COR-L47 (cell line): ENCODE measurements at places on chromosomes 4 and X.

DNA sequence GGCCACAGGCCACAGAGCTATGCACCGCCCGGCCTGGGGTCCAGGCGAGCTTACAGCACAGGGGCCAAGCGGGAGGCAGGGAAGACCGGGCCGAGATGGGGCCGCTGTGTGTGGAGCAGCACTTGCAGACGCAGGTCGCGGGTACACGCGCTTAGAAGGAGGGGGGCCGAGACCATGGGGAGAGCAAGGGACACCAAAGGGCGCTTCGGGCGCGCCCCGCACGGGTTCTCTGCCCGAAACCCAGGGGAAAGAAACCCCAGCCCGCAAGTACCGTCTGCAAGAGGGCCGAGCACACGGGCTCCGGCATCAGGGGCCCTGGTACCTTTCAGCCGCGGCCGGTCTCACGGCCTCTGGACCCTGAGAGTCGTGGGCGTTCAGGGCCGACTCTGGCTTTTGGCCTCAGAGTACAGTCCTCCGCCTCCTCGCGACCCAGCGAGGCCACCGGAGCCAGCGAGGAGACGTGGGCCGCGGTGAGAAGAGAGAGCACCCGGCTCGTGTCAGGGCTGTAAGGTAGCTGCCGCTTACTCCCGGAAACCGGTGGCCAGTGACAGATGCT is 342 bp downstream of the EOLA2 start:
- DNase-seq: no peak

DNA sequence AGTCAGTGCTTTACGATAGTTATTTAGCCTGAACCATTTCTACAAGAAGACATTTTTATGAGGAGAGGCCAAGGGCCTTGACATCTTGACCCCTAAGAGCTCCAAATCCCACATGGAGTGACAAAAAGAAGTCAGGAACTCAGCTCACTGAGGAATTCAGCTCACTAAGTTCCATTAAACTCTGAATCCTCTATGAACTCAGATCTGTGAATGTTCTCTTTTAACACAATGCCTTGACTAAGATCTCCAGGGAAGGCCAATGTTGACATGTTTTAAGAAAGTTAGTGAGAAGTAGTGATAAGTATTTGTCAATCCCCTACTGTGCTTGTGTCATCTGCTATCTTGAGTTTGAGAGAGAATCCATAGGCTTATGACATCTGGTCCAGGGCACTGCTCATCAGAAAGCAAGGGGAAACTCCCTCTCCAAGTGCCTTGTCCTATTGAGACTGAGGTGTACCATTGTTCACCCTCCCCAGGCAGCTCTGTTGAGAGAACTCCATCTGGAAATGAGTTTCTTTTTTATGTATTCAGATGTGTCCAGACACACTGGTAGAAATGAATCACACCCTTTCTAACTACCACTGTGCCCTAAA is 68.7 kb upstream of the PCDH19 start:
- DNase-seq: no peak

DNA sequence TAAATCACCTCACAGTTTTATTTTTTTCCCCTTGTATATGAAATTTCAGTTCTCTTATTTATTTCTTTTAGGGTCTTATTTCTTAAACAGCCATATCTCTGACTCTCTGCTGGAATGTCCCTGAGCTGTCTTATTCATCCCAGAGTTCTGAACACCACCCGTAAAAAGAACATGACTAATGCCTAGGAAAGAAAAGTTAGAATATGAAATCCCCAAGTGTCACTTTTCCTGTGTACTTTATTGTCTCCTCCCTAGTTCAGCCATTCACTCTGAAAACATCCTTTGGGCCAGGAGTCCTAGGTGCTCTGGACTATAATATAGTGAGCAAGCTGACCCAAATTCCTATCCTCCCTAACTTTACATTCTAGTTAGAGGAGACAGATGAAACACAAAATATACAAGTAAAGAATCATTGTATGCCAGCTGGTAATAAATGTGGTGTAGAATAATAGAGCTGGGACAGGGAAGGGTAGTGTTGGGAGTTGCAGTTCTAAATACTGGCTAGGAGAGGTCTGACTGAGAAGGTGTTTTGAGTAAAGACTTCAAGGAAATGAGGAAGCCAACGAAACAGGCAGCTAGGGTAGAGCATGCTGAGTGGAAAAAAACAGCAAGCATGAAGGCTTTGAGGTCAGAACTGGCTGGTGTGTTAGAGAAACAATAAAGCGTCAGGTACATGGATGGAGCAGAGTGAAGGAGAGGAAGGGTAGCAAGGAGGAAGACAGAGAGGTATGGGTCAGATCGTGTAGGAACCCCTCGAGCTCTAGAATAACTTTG is 40.6 kb upstream of the FTHL17 start:
- no peak for DNase-seq

- no peak for DNase-seq
Measured at GRCh38 chr4:142960126-142960525, 114.0 kb upstream of the INPP4B start.

- DNase-seq: no peak
Measured at GRCh38 chr4:129561886-129562671, 466.1 kb downstream of the C4orf33 start.

DNA sequence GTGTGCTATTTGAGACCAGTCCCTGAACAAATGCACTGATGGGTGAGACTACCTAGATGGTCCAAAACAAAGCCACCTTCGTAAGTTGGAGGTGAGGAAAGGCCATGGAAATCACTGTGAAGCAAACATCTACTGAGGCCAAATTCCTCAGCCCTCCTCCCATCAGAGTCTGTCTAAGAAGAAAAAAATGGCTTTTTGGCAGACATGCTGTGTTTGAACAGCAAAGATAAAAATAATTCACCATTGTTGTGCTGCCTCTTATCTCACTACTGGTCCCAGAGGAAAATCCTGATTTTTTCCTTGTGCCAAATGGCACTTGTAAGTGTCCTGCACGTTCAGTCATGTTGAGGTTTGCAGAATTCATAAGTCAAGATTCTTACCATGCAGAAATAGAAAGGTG is 7.9 kb downstream of the MAGEB18 start:
- no peak for DNase-seq

GRCh38 chrX:40095583-40096394 is 2.0 kb downstream of the BCOR start:
- no peak for DNase-seq

DNA sequence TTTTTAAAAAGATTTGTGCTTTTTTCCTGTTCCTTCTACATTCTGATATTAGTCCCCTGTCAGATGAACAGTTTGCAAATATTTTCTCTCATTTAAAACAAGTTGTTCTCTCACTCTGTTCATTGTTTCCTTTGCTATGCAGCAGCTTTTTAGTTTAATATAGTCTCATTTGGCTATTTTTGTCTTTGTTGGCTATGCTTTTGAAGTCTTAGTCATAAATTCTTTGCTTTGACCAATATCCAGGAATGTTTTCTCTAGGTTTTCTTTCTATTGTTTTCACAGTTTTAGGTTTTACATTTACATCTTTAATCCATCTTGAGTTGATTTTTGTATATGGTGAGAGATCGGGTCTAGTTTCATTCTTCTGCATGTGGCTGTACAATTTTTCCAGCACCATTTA is 136.8 kb downstream of the TET2 start:
- DNase-seq: no peak

GRCh38 chr4:158933236-158933635 is 164.4 kb downstream of the FNIP2 start:
- no peak for DNase-seq

DNA sequence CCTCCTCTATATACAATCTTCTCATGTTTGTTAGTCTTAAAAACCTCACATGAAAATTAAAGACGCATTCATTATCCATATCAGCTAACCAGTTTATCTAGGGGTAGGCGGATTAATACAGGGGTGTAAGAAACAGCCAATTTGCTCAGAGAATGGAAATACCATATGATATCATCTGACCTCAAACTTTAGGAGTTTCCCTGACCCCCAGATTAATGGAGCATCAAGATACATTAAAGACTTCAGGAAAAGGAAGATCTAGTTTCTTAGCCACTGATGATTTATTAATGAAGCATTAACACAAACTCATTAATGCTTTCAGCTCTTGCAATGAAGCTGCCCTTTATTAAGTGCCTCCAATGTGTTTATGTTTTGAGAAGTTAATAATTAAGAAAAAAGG is 67.5 kb downstream of the CAMK2D start:
- no peak for DNase-seq

DNA sequence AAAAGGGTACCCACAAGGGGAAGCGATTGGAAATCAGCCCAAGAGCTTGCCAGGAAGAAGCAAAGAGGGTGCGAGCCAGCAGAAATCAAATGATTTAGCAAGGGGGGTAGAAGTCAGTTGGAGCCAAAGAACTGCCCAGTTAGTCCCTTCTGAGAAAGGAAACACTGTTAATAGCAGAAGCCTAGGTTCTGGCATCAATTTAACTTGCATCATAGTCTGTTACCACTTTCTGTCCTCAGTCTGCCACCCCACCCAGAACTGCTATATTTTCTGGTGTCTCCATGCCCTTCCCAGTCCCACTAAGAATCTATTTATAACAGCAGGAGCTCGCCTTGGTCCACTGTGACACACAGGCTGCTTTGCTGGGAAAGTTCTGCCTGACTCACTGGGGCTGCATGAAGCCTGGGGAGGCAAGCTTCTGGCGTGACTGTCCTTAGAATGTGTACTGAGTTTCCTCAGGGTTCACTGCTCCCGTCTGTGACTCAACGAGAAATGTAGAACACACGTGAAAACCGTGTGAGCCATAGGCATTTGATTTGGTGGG is 157.8 kb upstream of the TTC29 start:
- DNase-seq: no peak

GRCh38 chr4:131119661-131120060 is 2023.7 kb downstream of the C4orf33 start:
- DNase-seq: no peak

DNA sequence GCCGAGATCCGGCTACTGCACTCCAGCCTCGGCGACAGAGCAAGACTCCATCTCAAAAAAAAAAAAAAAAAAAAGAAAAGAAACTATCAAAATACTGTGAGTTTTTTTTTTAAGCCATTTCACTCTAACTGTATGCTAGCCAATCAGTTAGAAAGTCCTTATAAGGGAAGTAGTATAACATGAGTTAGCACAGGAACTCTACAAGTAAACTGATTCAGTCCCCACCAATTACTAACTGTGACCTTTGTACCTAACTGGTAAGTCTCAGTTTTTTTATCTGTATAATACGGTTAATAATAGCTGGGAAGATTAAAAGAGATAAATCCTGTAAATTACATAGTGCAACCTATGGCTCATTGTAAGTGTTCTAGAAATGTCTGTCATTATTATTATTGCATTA is 35.1 kb upstream of the BRS3 start:
- no peak for DNase-seq

- peak; percentile 12 for DNase-seq
Measured at GRCh38 chrX:103845165-103845653, 13.2 kb upstream of the RAB9B start.

DNA sequence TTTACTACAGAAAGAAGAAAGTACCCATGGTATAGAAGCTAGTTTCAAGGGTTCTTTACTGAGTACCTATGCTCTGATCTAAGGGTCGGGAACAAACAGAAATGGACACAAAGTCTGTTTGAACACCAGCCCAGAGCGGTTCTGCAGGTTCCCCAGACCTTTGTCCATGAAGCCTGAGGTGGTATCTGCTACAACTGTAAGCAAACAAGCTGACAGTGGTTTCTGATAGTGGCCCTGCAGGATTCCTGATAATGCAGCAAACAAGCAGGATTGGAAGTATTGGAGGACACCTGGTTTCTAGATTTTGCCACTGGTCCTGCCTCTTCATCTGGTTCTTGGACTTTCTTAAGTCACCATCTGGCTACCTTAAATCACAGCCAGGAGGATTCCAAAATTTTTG is 23.7 kb downstream of the SMPX start:
- no peak for DNase-seq

- peak; percentile 36 for DNase-seq
Measured at GRCh38 chr4:2482693-2483092, 13.8 kb downstream of the RNF4 start.

GRCh38 chr4:54517781-54518444 is 139.8 kb upstream of the KIT start:
- DNase-seq: no peak

- DNase-seq: no peak
Measured at GRCh38 chr4:73603271-73603710, 16.9 kb downstream of the RASSF6 start.

DNA sequence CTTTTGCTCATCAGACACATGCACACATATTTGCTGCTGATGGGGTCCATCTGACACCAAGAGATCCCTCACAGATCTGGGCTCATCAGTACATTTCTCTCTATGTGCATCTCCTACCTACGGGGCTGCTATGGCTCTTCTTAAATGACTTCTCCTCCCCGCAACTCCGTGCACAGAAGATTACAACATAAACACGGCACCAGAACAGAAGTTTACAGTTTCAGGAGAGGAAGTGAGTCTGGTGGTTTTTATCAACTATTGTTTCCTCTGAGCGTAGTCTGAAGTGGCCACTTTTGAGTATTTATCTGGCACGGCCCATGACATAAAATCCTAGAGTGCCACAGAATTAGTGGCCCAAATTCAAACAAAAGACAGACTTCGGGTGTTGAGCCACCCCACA is 263.8 kb downstream of the PRDM5 start:
- DNase-seq: no peak

- no peak for DNase-seq
Measured at GRCh38 chr4:5752376-5753184, 41.6 kb downstream of the EVC start.

- DNase-seq: no peak
Measured at GRCh38 chr4:47733302-47734175, 104.3 kb downstream of the CORIN start.

DNA sequence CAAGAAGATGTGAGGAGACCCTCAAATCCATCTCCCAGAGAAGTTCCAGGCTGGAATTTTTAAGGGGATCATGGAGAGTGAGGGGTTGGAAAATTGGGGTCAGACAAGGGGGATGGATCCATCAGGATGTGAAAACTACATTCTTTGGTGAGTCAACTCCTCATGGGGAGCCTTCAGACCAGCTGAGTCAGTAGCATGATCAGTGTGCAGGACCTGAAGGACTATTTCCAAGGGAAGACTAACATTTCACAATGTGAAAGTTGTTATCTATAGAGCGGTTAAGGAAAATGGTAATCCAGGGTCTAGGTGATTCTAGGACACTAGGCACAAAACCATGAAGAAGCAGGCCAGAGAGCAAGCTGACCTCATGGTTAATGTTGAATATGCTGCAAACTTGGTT is 38.6 kb upstream of the CEP135 start:
- DNase-seq: no peak

DNA sequence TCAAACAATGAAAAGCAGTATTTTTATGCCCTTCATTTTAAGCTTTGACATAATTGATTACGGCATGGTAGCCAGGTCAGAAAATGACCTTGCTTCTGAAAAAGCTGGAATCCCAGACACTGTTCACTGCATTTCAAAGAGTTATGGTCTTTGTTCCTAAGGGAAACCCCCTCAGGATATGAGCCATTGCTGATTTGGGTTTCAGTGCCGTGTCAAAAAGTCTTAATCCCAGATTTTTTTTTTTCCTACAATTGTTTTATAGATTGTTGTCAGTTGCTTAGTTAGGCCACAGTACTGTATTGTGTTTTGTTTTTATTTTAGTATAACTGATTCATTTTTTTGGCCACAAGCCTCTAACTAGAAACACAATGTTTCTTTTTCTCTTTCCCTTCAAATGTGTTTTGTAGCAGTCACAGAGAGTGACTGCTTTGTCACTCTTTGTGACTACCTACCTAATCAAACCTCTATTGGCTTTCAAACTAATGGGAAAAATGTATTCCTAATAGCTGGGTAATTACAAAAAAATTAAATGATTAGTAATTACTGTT is 10.3 kb downstream of the WDR44 start:
- DNase-seq: no peak

GRCh38 chr4:189221691-189222090 is 719.0 kb upstream of the FRG1 start:
- no peak for DNase-seq

- no peak for DNase-seq
Measured at GRCh38 chrX:135411893-135412292, 9.9 kb upstream of the SMIM10L2A start.
